Fibroblast of skin of left quadriceps (primary cell): ENCODE measurements at places on chromosomes 5 and 9.

- no peak for DNase-seq
Measured at GRCh38 chr9:14027116-14027800, 286.7 kb downstream of the NFIB start.

GRCh38 chr5:135318037-135318436, 81.0 kb downstream of the MACROH2A1 start:
- no peak for DNase-seq

- DNase-seq: no peak
Measured at GRCh38 chr9:95004411-95005277, 278.1 kb downstream of the AOPEP start.

DNA sequence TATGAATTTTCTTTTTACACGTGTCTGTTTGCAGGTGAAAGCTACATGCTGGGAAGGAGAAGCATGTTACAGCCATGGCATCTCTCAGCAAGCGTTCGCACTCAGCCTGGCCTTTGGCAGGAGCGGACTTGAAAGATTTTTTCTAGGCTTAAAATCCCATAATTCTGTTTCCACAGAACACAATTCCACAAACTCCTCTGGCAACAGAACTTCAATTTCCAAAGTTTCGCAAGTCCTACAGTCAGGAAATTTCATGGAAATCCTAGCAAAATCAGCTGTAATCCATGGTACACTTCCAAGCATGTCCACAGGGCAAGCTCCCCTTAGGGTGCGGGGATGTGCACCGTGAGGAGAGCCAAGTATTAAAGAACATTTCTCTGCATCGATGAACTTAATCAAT, 35.9 kb downstream of the SUB1 start:
- no peak for DNase-seq

GRCh38 chr5:132540764-132541163, 2.6 kb downstream of the IL5 start:
- no peak for DNase-seq
